ENCODE measurements at places on chromosomes 5 and 9.
A peak's percentile ranks its signal among the peaks of the same experiment; 100 is the strongest.

- DNase-seq, result no peak
These were observed 23.3 kb downstream of the FST start for GRCh38 chr5:53503562-53504218.

- DNase-seq, result no peak
These were observed 70.6 kb downstream of the RXRA start for GRCh38 chr9:134396825-134397224.

GRCh38 chr5:143541943-143542797 lies 138.7 kb upstream of the NR3C1 start:
- DNase-seq, result no peak

- DNase-seq, result no peak
These were observed 210.2 kb upstream of the TARS1 start for GRCh38 chr5:33230467-33231078.

- DNase-seq, result no peak
These were observed 15.1 kb upstream of the TNFAIP8 start for GRCh38 chr5:119340597-119341218.

DNA sequence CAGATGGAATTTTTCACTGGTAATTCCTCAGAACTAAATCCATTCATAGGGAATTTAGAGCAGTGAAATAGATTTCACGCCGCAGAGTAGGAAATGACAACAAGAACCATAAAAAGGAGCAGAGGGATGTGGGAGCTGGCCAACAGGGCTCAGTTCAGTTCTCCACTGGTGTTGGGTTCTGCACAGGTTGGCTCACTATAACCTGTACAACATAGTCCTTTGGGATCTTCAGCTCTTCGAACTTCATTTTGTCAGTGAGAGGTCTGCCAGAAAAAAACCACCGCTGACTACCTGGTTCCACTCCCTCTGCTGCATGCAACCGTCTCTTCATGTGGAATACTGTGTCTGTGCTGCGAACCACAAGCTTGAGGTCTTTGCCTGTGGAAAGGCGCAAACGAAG lies 17.7 kb downstream of the EFCAB9 start:
- no peak for DNase-seq

GRCh38 chr9:126147186-126147935 lies 179.3 kb upstream of the MVB12B start:
- DNase-seq, result no peak

- DNase-seq, result no peak
These were observed 179.3 kb downstream of the FSTL4 start for GRCh38 chr5:133432956-133433532.

- DNase-seq, result no peak
These were observed 69.6 kb downstream of the CWC27 start for GRCh38 chr5:64838376-64838775.

- DNase-seq, result no peak
These were observed 24.7 kb upstream of the TMEM250 start for GRCh38 chr9:136143215-136144001.

DNA sequence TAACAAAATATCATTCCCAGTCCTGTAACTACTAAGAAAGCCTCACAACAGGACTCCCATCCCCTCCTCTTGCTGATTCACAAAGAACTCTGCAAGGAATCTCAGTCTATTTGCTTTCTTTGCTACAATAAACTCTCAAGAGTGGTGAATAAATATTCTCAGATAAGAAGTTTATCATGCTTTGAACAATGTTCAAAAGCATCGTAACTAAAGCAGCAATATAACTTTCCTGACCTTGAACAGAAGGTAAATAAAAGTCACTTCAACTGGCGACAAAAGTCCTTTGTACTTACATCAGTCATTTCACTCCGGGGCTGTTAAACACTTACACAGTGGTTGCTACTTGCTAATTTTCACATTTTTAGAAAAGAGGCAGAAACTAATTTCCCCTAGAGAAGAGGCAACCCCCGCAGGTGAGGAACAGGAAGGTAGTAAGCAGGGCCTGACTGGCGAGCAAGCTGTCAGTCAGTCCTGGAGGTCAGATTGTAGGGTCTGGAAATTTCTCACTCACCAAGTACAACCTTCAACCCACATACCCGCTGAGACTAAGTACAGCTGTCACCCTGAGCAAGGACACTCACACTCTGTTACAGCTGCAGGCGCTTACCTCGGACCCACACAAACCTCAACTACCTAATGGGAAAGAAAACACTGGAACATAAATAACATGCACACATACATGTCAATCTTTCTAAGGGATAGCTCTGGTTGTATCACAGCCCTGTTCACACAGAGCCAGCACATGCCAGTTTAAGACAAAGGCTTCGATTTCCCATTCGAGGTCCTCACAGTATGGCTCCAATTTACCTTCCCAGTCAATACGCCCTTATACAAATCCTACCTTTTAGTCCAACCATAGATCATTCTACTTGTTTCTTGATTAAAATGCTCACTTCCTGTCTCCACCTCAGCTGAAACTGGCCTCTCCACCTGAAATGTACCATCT lies 104.6 kb upstream of the RETREG1 start:
- no peak for DNase-seq

DNA sequence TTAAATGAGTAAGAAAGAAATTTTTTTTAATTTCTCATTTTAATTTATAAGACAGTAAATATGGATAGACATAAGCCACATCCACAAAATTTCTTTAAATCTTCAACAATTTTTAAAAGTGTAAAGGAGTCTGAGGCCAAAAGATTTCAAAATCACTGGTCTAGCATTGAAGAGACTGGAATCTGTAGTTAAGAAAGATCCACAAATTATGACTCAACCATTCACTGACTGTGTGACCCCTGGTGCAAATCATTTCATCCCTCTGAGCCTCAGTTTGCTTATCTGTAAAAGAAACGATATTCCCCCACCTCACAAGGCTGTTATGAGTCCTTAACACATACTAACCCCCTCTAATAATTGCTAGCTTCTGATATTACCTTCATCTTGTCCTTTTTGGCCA lies 98.5 kb downstream of the EBF1 start:
- no peak for DNase-seq

- no peak for DNase-seq
These were observed 35.7 kb downstream of the LHX2 start for GRCh38 chr9:124047251-124047672.

DNA sequence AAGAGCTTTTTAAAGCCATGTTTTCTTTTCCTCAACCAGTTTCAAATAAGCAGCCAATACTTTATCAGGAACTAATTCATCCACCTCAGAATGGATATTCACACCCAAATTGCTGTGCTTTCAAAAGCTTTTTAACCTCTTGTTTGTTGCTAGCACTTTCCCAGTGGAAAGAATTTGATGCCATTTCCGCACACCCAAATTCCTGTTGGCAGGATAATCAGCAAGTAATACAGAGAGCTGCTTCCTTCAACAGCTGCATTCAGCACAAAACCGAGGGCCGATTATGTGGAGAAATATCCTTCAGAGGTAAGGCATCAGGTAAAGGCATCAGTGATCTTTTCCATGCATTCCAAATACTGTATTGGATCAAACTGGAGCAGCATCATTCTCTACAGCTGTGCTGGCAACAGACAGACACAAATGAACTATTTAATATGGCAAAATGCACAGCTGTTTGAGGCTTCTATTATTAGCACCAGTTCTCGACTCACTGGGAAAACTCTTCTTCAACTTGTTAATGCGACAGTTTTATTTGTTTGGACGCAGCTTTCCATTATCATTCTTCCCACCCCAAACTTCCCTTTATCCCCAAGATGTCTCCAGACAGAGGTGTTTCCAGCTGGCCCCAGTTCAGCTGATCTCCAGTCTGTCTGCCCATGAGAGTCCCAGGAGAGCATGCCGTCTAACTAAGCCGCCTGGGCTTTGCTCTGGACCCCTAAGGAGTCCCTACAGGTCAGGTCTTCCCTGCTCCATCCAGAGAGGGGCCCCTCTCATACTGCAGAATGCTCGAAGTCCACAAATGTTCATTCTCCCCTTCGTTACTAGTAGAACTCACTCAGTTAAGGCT lies 22.2 kb upstream of the MGAT1 start:
- no peak for DNase-seq

DNA sequence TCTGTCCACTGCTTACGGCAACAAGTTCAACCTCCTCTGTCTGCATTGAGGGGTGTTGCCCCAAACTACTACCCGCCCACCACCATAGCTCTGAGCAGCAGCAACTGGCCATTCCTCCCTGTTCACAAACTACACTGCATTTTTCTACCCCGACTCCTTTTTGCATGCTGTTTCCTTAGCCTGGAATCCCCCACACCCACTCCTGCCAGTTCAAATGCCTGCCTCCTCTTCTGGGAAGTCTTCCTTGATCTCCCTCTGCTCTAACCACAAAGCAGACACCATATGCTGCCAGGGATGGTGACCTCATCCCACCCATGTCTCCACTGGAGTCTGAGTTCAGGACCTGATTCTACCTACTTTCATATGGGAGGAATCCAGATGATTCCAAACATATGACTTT lies 13.3 kb downstream of the ALDH1B1 start:
- DNase-seq, result no peak

- no peak for DNase-seq
These were observed 481.9 kb downstream of the KDM4C start for GRCh38 chr9:7239708-7240107.

- DNase-seq, result no peak
These were observed 227.6 kb downstream of the SEC61B start for GRCh38 chr9:99449726-99450125.

DNA sequence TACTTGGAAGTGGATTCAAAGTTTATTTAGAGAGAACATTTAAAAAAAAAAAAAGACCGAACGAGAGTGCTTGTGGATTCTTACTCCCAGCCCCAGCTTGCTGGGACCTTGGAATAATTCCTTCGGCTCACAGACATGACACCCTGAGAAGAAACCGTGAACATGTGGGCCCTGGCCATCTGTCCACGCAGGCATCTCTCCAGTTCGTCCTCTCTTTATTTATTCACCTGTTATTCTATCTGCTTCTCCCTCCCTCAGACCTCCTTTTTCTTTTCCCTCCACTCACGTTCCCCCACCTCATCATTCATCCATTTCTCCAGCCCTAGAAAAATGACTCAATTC lies 93.7 kb upstream of the PHYKPL start:
- DNase-seq, result no peak

- DNase-seq, result no peak
These were observed 550.0 kb downstream of the BNC2 start for GRCh38 chr9:16320338-16320902.

DNA sequence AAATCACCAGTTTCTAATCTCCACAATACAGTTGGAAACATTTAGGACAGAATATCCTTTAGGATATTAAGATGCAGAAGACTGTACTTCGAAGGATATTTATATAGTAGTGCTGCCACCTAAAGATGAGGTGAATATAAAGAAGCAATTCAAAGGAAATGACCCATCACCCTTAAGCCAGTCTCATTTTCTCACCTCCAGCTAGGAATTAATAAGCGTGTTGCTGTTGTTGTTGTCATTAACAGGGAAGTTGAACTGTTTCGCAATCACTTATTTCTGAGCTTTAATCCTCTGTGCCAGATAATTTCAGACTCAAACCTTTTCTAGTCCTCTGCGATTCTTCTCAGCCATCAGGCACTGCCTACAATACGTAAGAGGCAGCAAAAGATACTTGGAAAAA lies 7.8 kb upstream of the PURA start:
- DNase-seq, result peak; percentile 28

DNA sequence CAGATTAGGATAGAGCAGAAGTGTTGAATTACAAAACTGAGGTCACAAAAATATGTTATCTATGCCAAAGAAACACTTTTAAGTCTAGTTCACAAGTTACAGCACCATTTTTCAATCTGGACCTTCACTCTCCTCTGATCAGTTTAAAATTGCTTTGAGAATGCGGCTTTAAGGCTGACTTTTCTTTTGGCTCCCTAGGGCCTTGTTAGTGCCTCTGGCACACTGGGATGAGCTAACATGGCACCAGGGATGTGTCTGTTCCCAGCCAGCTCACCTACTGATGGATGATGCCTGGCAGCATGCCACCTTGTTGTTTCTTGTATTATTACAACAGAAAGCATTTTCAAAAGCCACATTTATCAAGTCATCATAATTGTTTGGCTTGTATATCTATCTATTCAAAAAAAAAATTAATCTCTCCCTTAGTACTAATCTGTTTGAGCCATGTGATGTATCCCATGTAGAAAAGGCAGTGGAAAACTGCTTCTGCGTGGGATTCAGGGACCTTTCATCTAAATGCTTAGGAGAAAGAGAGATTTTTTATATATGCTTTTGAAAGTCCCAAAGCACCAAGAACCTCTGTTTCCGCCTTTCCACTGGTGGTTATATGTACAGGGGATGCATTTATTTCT lies 46.6 kb downstream of the ADAMTSL1 start:
- DNase-seq, result no peak

DNA sequence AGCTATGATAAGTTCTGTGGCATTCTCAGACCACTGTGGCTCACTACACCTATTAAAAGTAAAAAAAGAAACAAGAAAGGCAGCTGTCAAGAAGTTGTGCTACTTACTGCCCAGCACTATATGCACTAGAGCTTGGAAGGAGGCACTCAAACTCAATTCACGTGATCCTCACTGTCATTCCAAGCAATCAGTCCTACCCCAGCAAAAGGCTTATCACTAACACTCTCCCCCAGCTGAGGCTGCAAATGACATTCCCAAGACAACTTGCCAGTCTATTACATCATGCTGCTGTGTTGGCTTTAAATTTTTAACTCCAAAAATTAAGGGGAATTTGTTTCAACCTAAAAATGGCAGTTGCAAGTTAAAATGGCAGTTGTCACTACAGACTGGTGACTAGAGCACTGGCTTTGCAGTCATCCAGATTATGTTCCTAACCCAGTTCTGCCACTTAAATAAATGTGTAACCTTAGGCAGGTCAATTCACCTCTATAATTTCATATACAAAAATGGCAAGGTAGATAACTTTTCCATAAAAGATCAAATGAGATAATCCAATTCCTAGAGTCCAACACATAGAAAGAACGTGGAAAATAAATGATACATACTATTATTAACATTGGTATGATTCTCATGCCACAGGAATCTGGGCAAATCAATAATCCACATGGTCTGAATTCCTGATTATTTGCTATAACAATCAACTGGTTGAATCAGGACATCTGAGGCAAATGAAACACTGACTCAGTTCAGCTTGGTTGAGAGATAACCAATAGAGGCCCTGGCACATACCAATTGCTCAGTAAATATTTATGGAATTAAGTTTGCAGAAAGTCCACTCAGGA lies 52.4 kb downstream of the FBXW11 start:
- DNase-seq, result no peak

DNA sequence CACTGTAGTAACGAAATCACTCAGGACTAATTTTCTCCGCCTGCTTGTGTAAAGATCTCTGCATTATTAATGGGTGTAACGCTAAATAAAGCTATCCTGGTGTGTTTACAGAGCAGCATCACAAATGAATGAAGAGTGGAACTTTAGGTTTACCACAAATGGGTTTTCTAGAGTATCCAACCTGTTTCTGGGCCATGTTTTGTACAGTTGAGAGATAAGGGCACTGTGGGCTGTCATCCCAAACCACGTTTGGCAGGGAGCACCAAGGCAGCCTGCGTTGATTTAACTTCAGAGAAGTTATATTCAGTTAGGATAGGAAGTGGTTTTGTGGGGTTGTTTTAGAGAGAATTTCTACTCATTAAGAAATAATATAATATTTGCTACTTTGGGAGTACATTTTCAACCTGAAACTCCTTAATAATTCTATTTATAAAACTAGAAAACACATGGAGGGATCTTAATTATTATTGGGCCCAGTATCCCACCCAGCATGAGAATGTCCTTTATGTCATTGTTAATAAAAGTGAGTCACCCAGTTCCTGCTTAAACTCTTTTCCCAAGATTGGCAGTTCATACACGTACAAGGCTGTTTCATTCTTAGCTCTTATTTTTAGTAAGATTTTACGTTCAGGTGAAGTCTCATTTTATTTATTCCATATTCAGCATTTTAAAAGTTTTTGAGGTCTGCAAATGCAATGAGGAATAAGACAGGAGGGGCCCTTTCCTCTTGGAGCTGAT lies 8.0 kb downstream of the KCNN2 start:
- DNase-seq, result no peak
